ENCODE measurements at places on chromosomes 11 and 22.

DNA sequence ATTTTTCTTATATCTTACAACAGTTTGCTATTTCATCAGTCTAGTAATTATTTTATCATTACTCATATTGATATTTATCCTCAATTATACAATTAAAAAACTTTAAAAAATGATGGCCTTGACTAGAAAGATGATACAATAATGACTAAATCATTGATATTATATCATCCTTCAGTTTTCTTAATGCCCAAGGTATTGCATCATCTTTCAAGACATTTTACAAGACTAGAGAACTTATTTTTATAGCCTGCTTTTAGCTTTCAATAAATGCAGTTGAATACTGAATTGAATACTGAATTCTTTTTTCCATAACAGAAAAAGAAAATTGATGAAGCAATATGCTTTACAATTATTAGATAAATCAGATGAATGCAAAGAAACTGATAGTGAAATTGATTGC lies 886.5 kb upstream of the LRRC4C start:
- no peak for DNase-seq

DNA sequence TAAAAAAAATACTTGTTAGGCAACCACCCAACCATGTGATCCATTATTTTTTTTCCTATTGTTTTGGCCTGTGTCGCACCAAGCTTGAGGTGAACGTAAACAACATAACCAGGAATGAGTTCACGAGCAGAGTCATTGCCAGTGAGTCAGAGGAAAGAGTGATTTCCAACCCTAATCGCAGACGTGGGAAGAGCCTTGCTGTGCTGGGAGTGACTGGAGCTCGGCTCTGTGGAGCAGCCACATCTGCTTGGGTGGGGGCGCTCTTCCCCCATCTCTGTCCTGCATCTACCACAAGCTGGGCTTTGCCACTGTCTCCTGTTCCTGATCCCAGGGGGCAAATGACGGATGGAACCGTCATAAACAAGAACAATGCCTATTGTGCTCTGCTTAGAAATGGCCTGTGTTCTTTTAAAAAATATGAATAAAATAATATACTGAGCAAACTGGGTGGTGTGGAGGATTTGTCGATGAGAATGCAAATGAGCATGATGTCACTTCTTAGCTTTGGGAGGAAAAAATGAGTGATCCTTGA lies 210.0 kb downstream of the KIRREL3 start:
- no peak for DNase-seq

DNA sequence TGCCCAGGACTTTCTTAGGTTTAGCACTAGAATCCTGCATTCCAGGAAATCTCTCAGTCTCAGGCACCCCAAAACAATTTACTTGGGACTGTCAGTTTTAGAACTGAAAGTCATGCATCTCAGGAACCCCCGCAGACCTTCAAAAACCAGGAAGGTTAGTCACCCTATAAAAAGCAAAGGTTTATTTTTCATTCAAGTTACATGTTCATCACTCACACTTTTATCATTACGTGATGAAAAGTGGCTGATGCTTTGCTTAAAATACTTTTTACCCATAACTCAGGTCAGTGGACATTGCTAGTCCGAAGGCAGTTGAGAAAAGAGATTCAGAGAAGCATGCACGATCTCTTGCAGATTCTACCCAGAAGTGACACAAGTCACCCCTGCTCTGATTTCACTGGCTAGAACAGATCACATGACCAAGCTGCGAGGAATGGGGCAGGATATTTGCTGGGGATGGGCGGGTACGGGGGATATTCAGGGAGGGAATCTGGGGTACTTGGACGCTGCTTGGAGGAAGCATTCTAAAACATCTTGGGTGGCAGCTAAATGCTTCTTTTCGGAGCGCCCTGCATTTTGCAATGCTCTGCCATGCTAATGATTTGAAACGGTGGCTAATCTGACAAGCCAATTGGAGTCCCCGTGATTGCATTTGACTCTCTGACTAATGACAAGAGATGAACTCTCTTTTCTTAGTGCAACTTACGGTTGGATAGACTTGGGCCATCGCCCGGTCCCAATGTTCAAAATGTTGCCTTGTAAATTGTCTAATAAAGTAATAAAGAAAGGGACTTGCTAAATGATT lies 110.2 kb downstream of the MIAT start:
- DNase-seq, result no peak

- DNase-seq, result no peak
These were observed 274.2 kb downstream of the CASP12 start for GRCh38 chr11:104624021-104624420.

DNA sequence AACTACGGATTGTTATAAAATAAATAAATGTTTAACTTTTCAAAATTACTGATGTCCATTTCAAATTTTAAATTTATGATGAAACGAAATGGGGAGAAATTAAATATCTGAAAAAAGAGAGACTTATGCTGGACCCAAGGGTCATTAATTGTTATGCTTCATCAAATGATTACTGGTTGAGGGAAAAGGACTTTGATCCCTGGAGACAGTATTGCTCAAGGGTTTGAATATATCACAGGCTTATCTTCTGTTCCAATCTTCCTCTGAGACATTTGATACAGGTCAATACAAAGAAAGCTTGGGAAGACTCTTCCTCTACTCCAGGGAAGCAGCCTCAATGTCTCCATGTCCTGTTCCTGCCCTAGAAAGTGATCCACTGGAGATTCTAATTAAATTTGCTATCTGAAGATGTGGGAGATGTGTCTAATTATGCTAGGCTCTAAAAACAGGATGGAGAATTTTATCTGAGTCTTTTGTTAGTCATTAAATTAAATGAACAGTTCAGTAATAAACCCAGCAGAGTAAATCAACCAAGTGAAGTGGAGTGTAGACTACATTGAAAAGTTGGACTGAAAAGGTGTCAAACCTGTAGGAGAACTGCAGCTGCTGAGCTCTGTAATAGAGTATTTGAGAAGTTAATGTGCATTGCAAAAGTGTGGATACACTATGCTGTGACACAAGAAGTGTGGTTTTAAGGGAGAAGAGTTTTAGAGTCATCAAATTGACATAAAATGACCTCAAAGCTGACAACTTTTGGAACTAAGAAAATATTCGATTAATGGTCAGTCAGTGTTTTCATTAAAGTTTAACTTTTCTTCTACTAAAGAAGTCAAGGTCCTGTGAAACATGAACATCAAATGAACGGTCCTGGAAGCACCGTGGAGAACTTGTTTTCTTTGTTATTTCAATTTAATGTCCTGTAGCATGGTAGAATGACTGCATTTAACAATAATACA lies 623.7 kb upstream of the CCDC90B start:
- DNase-seq, result no peak

GRCh38 chr22:19291580-19292457 lies at the start of gene CLTCL1:
Gene CLTCL1, minus strand, starts transcription at chr22:19291719. Its CDS starts 78 bp downstream, at chr22:19291641.
- peak; percentile 57 for DNase-seq

- no peak for DNase-seq
These were observed at the start of gene FIBIN for GRCh38 chr11:26993965-26994457. Gene FIBIN, plus strand, starts transcription at chr11:26994112. Its CDS starts 415 bp downstream, at chr11:26994527.

- no peak for DNase-seq
These were observed 279.9 kb downstream of the FAT3 start for GRCh38 chr11:92504534-92504933.

DNA sequence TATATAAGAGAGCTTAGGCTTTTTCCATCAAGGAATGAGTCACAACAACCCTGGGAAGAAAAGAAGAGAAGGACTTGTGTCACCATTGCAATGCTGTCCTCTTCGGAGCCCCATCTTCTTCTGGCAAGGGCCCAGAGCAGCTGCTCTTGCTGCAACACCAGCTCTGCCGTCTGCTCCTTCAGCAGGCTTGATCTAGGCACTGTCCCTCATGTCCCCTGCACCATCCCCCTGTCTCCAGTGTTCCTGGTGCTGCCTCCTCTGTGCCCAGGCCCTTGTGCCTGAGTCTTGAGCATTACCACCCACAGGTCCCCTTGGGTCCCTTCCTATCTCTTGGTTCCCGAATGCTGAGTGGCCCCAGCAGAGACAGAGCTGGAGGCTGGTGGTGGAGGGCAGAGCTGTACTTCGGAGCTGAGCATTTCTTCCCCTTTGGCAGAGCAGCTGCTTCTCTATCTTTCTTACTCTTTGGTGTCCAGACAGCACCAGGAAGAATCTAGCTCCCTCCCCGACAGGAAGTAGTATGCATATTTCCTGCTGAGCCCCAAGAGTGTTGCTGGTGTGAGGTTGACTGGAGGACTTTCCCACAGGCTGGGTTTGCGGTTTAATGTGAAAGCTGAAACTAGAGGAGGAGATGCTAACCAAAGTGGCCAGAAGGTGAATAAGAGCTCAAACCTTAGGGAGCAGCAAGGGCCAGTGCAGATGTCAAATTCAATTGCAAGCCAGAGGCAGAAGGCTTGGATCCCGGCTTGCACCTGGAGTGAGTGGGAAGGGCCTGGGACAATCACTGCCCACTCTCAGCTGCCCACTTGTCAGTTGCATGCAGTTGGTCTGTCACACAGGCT lies 27.8 kb downstream of the WEE1 start:
- DNase-seq, result no peak

DNA sequence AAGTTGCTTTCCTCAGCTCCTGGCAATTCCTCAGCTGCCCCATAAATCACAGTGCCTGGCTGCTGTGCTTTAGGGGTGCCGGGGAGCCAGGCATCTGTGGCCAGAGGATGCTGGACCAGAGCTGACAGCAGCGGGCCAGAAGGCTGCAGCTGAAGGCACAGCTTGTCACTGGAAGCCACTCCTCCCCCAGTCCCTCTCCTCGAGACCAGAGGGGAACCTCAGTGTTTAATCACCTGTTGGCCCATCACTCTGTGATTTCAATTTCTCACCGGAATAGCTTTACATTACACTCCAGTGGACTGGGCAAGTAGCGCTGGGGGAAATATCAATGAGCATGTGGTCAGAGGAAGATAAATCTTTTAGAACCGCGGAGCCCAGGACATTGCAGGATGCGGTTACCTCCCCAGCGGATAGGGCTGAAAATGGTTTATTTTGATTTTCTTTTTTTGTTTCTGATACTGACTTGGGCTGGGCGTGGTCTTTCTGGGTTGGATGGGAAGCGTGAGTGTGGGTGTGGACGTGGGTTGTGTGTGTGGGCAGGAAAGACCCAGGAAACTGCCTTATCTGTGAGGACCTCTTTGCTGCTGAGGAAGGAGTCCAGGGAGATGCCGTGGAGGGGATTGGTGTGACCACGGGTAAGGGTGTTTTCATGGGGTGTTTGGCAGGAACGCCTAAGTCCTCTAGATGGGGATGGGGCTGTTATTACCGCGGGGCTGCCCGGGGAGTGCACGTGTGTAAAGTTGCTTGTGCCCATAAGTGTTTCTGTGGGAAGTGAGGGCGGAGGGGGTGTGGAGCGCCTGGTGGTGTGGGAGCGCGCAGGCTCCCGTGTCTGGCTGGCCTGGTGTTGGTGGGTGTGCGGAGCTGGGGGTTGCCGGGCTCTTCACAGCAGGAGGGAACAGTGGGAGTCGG lies 4.0 kb downstream of the DAGLA start:
- DNase-seq, result peak; percentile 65

GRCh38 chr11:5831196-5831829 lies 10.4 kb downstream of the OR52E6 start:
- DNase-seq, result no peak

DNA sequence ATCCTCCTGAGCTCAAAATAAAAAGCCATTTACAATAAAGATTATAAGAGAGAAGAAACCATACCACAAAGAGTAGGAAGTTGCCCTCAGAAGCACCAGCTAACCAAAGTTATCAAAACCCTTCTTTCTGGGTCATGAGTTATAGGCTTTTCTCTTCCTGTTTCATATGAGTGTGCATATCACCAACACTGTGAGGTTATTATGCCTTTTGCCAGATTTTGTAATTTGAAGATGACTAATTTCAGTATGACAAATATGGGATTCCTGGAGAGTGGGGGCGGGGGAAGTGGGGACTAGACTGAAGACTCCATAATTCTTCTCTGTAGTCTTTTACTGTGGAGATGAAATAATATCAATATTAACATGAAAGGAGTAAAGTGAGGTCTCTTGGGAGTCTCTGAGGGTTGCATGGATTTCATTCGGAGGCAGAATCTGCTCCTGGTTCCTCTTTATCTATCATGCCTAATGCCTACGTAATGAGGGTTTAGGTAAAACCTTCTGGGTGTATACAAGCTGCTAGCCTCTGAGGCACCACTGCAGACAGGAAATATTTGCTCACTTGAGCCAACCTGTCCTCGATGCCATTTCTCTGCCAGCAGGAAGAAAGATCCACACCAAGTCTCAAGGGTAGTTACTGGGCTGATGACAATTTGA lies 2.1 kb downstream of the LPXN start:
- no peak for DNase-seq

GRCh38 chr22:30183271-30183670 lies 63.3 kb downstream of the LIF start:
- DNase-seq, result no peak

DNA sequence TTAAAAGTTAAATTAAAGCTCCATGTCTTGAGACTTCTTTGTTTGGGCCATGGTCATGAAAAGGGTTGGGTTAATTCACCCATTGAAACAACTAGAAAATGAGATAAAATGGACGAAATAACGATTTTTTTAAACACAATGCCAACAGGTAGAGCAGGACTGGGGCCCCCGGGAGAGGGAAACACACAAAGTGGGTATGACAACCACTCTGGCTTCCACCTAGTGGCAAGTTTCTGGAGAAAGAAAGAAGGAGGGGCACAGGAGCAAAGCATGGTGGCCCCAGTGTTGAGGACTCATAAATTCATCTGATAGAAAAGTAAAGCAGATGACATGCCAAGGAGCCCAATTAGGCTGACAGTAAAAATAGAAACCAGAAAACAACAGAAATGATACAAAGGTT lies 68.4 kb downstream of the MYEOV start:
- no peak for DNase-seq

DNA sequence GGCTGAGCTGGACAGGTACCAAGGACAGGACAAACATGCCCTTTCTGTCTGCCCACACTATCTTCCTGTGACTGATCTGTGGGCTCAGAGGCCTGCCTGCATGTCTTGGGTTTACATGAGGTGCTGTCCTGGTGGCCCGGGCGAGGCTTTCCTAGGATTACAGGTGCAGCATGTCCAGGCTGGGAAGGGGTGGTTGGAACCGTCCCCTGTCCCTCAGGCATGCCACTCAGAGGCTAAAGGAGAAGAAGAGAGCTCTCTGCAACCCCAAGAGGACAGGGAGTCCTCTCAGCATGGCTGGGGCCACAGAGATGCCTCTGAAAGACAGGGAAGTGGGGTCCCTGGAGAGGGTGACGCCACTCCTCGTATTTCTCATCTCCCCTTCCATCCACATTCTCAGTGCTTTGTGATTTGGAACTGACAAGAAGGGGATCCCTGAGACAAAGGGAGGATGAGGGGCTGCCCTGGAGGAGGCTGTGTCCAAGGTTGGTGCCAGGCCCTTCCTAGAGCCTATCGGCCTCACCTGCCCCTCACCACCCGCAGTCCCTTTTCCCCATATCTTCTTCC lies 64.6 kb upstream of the LMO1 start:
- no peak for DNase-seq

DNA sequence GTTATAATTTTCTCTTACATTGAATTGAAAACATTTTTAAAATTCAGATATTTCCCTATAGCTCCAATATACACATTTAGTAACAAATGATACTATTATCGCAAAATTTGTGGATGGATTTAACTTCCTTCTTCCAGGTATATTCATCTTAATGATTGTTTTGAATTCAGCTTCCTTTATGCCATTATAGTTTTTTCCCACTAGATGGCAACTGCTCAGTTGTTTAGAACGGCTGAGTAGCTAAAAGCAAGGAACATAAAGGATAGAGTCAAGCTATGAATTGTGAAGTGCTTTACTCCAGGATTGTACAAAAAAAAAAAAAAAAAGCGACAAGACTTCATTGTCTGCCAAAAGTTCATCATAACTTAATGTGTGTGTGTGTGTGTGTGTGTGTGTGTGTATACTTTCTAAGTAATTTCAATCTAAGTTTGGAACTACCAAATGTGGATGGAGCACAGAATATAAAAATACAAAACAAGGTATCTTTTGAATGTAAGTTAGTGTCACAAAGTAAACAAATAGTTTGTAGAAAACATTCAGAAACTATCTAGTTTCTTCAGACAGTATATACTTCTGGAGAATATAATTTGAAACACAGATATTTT lies 846.4 kb downstream of the DLG2 start:
- peak; percentile 23 for DNase-seq
